Cardiac muscle cell (in vitro differentiated cells and primary cell): ENCODE measurements at places on chromosomes 11 and 22. TPM values are rescaled to one million over a fixed set of nuclear protein-coding genes. Genes with fewer than 3 reads are reported as not detected.

DNA sequence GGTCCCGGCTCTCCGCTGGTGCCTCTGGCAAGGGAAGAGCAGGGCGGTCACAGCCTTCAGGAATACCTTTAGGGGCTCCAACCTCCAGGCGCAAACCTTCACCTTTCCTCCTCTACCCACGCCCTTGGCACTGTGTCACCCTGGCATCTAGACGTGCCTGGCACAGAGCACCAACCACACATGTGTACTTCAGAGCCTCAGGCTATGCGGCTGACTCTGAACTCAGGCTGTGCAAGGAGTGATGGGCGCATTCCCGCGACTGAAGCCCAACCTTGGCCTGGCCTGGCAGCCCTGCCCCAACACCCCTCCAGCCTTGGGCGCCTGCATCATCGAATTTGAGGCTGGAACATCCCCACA is 11.4 kb downstream of the SCARF2 start:
- DNase-seq: no peak

- DNase-seq: peak; percentile 41
Observed at GRCh38 chr11:128518493-128519207, 68.7 kb downstream of the ETS1 start.

DNA sequence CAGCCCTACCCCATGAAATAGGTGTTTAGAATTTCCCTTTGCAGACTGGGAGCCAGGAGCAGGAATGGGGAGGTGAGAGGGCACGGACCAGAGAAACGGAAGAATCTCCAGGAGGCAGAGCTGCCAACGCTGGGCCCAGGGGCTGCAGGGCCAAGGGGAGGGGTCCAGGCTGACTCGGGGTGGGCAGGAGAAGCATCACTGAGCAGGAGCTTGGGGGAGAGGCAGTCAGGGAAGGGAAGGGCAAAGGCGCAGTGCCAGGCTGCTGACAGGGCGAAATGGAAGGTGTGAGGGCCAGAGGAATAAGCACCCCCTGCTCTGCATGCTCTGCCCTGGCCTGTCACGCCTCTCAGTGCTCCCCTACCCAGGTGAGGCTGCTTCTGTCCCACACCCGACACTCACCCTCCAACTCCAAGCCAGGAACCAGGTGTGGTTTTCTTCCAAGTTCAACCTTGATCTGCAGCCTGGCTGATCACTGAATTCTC is 14.5 kb downstream of the LRRC32 start:
- DNase-seq: no peak

GRCh38 chr11:90737444-90738050 is 514.7 kb upstream of the CHORDC1 start:
- DNase-seq: no peak

- DNase-seq: peak; percentile 39
Observed at GRCh38 chr11:77198440-77198849, 70.4 kb downstream of the MYO7A start.

DNA sequence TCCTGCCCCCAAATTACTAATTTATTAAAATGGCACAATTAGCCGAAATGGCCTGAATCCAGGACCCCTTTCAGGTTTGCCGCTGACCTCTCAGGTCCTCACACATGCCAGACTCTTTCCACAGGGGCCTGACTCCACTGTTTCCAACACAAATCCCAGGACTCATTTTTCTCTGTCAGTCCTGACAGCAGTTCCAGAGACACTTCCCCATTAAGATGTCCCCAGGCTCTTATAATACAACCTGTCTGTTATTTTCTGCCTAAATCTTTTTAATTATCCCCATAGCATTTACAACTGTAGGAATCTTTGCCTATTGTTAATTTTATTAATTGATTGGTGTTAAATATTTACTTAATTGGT is 9.4 kb upstream of the IGLL5 start:
- no peak for DNase-seq

DNA sequence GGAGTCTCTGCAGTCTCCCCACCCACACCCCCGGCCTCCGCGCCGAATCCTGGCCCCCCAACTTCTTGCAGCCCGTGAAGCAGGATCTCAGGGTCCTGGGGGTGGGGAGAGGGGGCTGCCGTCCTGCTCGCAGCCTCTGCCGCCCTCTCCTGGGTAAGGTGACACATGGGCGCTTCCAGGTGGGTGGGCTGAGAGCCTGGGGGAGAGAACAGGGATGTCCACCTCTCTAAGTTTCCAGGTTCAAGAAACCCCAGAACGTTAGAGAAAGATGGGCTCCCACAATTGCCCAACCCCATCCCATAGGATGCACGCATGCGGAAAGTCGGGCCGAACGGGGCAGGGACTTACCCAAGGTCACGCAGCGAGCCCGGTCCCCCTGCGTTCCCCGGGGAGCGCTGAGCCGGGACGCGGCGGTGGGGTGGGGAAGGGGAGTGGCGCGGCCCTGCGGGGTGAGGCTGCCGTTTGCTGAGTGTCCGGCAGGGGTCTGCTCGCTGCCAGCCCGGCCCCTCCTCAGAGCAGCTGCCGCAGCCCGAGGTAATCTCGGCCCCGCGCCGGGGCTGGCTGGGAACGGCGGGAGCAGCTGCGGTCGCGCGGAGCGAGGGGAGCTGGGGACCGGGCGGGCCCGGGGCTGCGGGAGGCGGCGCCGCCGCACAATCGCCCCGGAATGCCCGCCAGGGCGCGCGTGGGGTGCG is 705 bp upstream of the CAPN1 start:
- DNase-seq: peak; percentile 72

The MMP27 gene
- not detected in 2 replicates for total RNA-seq

DNA sequence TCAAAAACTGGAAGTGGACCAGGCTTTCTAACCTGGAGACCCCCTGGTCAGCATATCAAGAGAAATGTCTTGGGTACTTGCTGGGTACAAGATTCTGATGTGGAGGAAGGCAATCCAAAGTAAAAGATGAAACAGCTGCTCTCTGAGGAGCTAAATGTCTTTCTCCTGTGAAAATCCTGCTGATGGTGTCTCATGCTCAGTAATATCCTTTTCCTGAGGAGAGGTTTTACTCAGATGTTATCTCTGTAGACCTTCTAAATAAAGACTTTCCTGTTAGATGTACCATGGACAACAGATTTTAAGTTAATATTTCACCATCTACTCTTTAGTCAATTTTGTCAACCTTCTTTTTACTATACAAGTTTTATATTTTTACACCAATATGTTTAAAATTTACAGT is 62.9 kb downstream of the FAM83F start:
- DNase-seq: no peak

The ARHGAP8 gene
- total RNA-seq: 1.3 and 2.4 TPM in 2 replicates

GRCh38 chr22:28398981-28399380 is 280.7 kb downstream of the TTC28 start:
- no peak for DNase-seq

DNA sequence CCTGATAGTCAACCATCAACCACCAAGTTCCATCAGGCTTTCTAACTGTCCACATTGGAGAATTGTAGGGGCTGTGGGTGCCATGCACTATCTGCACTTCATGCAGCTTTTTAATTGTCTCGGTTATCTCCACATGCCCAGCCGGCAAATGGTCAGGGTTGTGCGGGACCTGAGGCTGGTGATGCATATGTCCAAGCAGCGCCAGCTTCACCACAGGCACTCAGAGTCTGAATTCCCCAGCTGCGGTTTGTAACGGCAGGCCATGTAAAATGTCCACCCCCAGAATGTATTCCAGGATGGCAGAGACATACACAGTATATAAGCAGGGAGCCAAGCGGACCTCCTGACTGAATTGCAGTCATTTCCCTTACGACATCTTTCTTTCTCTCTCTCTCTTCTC is 435.6 kb downstream of the DYNC2H1 start:
- no peak for DNase-seq

GRCh38 chr11:2442589-2442988 is 1.7 kb downstream of the TRPM5 start:
- no peak for DNase-seq

DNA sequence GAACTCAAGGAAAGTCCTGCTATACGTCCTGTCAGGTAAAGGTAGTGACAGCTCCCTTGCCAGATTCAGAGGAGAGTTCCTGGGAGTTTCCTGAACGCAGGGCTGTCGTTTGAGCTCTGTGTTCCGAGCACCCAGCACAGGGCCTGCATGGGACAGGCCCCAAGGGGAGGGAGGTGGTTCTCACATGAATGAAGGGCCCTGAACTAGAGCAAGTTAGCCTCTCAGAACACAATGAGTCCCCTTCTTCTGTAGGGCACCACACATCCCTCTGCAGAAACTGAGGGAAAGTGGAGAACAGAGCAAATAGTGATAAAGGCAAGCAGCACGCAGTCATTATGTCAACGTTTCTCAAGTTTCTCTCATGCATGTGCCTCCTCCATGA is 35.3 kb downstream of the NEU3 start:
- no peak for DNase-seq

The ANO3 gene
- total RNA-seq: not detected in 2 replicates
